ENCODE measurements at places on chromosomes 16 and 17.

DNA sequence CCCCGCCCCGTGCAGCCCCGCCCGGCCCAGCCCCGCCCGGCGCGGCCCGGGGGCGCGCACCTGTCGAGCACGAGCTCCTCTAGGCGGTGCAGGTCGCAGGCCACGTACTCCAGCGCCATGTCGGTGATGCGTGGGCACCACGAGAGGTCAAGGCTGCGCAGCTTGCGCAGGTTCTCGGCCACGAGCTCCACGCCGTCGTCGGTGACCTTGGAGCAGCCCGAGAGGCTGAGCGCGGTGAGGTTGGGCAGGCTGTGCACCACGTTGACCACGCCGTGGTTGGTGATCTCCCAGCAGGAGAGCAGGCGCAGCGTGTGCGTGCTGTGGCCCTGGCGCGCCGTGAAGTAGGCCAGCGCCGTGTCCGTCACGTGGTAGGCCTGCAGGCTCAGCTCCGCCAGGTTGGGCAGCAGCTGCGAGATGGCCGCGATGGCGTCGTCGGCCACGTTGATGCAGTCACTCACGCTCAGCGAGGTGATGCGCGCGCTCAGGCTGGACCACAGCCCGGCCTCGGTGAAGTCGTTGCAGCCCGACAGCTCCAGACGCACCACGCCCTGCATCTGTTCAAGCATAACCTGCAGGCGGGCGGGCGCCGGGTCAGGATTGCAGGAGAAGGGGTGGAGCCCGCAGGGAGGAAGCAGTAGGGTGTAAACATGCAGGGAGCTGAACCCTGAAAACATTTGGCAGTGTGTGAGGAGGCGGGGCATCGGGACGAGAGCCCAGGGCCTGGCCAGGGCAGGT lies 5.3 kb upstream of the WDR24 start:
- no peak for DNase-seq

DNA sequence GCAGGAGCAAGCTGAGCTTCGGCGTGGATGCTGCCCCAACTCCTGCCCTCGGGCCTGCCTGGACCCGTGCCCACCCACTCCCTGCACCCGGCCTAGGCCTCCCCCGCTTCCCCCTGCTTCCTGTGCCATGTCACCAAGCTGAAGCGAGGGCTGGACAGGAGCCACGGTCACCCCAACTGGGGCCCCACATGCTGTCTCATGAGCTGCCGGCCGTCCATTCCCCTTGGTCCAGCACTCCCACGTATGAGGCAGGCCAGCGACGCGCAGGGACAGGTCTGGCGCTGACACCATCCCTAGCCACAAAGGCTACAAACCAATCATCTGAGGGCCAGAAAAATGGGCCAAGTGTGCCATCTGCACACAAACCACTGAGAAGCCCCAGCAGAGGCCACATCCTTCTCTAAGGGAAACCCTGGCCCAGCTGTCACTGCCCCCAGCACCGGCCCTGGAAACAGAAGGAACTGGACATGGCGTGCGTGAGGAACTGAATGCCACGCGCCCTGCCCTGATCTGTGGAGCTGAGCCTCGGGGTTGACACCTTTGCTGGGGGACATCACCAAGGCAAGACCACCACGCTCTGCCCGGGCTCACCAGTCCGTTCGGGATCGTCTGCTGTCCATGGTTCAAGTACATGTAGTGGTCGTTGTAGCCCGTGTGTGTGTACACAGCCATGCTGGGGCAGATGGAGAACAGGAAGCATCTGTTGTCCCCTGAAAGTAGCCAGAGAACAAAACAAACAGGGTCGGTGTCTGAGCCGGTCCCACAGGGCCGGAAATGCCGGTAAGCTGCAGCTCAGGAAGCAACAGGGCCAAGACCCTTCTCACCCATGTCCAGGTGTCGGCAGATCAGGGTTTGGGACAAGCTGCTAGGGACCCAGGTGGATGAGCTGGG lies 22.2 kb downstream of the MEAK7 start:
- peak; percentile 67 for DNase-seq

GRCh38 chr16:74623214-74623838 lies 16.4 kb upstream of the GLG1 start:
- DNase-seq: peak; percentile 64

- DNase-seq: no peak
Observed at GRCh38 chr17:46143827-46144236, 49.4 kb downstream of the KANSL1 start.

DNA sequence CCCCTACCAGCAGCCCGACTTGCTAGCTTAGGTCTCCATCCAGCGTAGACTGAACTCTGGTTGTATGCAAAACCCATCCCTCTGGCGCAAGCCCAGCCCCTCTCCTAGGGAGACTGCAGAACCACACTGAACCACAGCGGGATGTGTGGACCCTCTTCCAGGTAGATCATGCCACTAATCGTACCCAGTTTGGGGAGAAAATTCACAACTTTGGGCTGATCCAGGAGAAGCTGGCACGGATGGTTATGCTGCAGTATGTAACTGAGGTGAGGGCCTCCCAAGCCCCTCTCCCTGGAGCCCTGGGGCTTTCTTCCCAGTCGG lies 3.2 kb downstream of the ACADVL start:
- DNase-seq: no peak

DNA sequence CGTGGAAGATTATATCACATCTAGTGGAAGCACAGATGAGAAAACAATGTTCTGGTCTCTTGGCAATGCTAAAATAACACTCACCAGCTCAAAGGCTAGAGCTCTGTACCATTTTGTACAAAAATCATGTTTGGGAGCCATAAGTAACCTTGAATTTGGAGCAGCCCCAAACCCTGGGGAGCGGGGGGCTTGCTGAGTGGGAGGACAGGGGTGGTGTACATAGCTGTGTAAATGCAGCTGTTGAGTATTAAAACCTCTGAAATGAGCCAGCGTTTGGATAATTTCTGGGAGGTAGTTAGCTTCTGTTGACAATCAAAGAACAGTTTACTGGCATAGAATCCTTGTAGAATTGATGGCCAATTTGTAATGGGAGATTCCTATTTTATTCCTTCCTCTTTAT lies 4.3 kb downstream of the MYH8 start:
- DNase-seq: no peak
